ENCODE measurements at places on chromosomes 5 and 9.

DNA sequence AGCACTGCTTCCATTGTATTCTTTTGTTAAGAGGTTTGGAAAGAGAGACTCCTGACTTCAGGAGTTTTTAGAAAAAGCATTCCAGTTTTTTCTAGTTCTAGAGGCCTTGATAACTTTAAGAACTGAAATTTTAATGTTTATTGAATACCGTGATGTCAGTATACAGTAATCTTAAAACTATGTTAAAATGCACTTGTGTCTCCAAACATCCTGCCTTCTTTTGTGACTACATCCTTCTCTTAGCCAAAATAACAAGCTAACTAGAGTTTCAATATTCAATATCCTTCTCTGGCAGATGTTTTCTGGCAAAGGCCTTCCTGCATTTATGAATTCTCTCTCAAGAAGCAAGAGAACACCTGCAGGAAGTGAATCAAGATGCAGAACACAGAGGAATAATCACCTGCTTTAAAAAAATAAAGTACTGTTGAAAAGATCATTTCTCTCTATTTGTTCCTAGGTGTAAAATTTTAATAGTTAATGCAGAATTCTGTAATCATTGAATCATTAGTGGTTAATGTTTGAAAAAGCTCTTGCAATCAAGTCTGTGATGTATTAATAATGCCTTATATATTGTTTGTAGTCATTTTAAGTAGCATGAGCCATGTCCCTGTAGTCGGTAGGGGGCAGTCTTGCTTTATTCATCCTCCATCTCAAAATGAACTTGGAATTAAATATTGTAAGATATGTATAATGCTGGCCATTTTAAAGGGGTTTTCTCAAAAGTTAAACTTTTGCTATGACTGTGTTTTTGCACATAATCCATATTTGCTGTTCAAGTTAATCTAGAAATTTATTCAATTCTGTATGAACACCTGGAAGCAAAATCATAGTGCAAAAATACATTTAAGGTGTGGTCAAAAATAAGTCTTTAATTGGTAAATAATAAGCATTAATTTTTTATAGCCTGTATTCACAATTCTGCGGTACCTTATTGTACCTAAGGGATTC lies 43.1 kb downstream of the NDFIP1 start:
- DNase-seq, result peak; percentile 27

- DNase-seq, result no peak
These were observed 165.8 kb upstream of the MAP3K1 start for GRCh38 chr5:56649569-56649968.

GRCh38 chr5:67240846-67241245 lies 44.2 kb upstream of the CD180 start:
- no peak for DNase-seq

DNA sequence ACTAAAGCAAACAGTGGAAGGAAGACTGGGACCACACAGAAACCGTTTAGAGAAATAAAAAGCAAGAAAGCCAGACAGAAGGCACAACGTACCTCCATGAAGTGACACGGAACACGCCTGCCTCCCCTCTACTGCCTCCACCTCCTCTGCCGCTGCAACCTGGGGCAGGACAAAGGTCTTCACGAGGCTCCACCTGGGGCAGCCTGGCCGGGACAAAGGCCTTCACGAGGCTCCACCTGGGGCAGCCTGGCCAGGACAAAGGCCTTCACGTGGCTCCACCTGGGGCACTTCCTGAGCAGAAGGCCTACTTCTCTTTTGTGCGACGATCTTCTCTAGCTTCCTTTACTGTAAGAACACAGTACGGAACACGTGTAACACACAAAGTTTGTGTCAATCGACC lies 11.7 kb downstream of the QSOX2 start:
- no peak for DNase-seq

GRCh38 chr5:34924462-34924765 lies 4.9 kb upstream of the DNAJC21 start:
- DNase-seq, result no peak

- no peak for DNase-seq
These were observed 40.1 kb upstream of the SLC6A19 start for GRCh38 chr5:1161108-1161832.

- no peak for DNase-seq
These were observed 30.0 kb upstream of the SUSD3 start for GRCh38 chr9:93028448-93029006.

- DNase-seq, result no peak
These were observed 32.5 kb upstream of the SCAMP1 start for GRCh38 chr5:78327761-78328510.

GRCh38 chr5:104793755-104794080 lies 1231.1 kb upstream of the NUDT12 start:
- no peak for DNase-seq

DNA sequence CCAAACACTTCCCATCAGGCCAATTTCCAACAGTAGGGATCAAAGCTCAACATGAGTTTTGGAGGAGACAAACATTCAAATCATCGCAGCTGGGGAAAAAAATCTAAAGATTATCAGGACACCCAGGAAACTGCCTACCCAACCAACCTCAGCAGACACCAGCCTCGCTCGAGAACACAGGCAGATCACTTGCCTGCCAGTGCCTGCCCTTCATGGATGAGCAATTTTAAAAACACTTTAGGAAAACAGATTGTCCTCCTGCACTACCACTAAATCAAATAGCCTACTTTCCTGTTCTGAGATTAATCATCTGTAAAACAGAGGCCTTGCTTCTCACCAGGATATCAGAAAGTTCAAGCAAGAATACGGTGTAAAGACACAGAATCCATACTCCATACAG lies 14.7 kb upstream of the TMEM174 start:
- DNase-seq, result peak; percentile 40

DNA sequence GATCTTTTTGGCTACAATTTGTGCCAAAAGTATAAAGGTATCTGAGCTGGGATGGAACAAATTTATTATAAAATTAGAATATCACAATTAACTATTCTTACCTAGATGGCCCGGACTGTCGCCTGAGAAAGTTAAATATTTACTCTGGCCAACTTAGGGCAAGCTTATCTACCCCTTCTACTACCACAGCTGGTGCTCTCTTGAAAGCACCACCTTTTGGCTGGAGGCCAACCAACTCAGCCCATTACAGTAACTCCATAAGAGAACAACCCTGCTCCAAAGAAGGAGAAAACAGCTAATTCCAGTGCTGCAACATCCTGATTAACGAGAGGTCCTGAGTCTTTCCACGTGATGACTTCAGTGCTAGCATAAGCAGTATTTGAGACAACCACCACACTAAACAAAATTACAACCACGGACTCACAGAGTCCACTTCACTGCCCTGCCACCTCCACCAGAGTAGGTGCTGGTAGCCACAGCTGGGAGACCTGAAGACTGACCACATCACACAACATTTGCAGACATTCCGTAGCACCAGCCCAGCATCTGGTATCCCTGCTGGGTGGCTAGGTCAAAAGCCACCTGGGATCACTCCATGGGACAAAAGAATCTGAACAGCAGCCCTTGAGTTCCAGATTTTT lies 43.2 kb downstream of the RGMB start:
- DNase-seq, result no peak

- no peak for DNase-seq
These were observed 4.3 kb downstream of the ANP32B start for GRCh38 chr9:97987487-97987886.

- DNase-seq, result no peak
These were observed 13.3 kb upstream of the SEC16A start for GRCh38 chr9:136496181-136496580.

DNA sequence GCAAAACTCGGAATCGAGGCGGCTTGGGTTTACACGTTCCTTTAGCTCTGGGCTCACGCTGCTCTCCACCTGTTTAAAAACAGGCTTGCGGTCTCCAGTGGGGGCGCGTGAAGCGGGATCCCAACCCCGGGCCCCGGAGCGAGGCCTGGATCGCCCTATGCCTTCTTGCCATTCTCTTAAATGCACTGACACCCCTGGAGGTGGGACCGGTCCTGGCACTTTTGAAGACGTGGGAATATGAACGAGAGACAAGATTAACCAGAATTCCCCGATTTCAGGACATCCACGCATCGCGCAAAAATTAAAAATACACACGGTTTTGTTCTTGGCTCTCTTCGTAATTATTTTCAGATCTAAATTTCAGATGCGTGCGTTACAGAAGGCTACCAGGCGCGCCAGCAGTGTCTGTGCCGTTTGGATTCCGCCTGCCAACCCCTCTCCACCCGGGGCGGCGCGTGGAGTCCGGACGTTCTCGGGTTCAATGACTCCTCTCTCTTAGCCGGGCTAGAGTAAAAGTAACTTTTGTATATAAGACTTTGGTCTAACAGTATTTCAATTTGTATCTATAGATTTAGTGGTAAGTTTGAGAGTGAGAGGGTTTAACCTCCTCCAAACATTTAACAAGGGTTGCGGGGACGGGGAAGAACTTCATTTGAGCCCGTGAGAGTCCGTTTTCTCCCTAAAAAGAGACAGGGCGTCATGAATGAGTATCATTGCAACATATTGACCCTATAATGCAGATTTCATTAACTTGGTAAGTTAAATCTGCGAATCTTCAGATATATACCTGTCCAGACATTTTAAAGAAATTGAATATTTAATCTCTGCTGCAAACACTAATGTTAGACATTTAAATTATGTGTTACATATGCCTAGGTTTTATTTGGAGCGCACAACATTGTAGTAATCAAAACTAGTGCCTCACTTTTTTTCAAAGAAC lies 3.8 kb downstream of the FOXD1 start:
- no peak for DNase-seq

GRCh38 chr5:172493002-172493401 lies 38.7 kb upstream of the SH3PXD2B start:
- no peak for DNase-seq

- no peak for DNase-seq
These were observed 27.3 kb downstream of the CPEB4 start for GRCh38 chr5:173915310-173916014.

- DNase-seq, result no peak
These were observed 151.0 kb upstream of the PTCH1 start for GRCh38 chr9:95667789-95668188.

DNA sequence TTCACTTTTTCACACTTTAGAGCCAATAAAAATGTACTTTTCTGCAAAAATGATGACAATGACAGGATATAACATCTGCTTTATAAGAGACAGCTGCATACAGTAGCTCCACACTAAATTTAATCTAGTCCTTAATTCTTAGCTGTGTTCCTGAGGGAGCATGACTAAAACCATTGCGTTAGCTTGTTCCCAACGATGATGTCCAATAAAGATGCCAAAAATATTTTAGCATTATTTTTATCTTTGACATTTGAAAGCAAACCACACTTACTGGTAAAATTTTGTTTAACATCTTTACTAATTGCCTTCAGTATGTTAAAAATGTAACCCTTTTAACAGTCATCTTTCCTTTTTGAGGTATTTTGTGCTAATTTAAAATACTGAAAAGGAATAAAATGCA lies 382.7 kb downstream of the CHSY3 start:
- no peak for DNase-seq

DNA sequence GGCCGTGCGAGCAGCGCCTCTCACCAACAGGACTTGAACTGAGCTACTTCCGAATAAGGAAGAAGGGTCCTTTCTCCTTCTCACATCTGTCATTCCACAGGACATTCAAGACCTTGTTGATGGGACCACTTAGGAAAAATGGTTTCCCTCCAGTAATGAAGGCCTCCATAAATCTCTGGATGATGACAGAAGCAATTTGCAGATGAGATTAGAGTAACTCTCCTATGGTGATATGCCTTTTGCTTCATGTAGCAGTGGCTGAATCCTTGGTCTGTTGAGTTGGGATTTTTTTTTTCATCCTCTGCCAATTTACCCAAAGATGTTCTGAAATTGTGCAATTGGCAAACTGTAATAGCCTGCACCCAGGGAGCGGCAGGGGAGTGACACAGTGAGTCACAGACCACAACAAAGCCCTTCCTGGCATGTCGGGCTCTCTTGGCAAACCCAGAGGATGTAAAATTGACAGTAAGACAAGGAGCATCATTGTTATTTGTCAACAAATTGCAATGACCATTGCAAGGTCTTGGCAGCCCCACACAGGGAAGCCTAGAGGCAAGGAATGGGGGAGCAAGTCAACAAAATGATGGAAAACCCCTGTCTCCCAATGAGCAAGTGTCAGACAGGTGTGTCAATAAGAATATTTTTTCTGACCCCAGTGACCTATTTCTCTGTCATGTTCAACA lies 275.9 kb downstream of the ACTL7B start:
- peak; percentile 48 for DNase-seq

DNA sequence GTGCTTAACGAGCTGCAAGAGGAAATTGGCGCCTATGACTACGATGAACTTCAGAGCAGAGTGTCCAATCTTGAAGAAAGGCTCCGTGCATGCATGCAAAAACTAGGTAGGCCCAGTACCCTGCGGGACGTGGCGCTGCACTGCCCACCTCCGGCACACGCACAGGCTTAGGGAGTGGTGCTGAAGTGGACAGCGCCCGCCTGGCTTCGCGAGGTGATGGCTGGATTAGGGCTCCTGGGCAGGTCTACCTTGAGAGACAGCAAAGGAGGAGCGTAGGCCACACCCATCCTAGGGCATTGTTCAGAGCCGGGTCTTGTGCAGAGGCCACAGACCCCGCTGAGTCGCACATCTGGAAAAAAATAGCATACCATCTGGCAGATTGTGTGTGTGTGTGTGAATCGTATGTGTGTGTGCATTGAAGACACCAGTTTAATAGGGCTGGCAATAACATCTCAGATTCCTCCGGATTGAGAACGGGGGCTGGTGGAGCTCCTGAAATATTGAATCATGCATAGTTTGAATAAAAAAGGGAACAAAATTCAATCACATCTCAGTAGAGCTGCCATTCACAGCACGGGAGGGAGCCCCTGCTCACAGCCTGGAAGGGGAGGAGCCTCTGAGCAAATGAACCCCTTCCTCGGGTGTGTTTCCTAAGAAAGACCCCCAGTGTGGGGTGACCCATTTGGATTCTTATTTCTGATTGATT lies 11.1 kb downstream of the OLFM1 start:
- DNase-seq, result no peak

- no peak for DNase-seq
These were observed 28.4 kb downstream of the NNT start for GRCh38 chr5:43631182-43631910.

DNA sequence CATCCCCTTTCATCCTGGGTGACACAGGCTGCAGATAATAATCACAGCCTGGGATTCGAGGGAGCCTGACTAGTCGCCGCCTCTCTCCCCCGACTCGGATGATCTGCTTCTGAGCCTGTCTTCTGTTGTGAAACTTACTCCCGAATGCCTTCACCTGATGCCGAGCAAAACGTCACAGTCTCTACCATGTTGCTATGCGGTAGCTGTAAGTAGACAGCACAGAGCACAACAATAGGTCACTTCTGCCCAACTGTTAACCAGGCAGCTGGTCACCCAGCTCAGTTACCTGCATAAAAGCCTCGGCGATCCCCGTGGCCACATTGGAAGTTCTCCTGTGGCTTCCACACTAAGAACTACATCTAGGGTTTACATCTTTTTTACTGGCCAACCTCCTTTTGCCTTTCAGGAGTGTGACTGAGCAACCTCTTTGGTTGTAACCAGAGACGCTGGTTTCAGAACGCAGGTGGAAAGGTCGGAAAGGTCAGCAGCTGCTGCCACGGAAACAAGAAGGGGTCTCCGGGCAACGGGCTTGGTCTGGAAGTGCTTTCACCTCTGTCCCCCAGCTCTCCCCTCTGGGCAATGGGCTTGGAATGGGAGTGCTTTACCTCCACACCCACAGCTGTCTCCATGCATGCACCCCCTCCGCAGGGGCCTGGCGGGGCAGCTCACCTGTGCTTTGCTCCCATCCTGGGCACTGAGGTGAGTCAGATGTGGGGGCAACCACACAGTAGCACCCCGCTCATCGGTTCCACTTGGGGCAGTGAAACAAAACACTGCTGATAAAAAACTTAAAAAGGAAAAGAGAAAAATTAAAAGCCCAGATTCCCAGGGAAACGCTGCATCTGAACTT lies 7.6 kb upstream of the PPP1R26 start:
- no peak for DNase-seq

GRCh38 chr5:175680463-175680862 lies 22.6 kb downstream of the HRH2 start:
- no peak for DNase-seq

GRCh38 chr9:2228132-2228531 lies 213.0 kb downstream of the SMARCA2 start:
- DNase-seq, result no peak

Measured in epithelial cell of proximal tubule (primary cell).